Inflammatory macrophage treated with lipopolysaccharide for 1 hour (primary cell): ENCODE measurements at places on chromosomes 16 and 17.

DNA sequence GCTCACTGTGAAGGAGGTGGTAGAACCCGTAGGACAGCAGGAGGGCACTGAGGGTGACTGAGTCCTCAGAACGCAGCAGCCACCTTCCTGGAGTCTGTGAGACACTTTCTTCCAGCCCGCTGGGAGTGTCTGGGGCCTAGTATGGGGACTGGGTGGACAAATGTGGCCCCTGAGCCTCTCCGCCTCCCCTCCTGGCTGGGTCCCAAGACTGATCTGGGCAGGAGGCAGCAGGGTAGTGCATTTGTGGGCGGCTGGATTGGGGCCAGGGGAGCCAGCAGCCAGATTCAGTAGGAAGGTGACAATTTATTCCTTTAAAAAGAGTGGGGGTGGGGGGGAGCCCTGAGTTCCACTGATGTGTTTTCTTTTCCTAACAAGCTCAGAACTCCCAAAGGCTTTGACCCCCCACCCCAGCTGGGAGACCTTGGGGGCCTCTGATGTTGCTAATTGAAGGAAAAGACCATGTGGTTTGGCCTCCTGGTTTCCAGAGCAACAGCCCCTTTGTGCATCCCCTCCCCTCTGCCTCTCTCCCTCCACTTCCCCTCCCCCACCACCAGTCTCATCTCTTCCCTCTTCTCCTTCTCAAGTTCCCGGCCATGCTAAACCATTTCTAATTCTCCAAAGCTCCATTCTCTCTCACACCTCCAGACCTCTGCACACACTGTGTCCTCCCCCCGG lies 4.4 kb downstream of the CLEC19A start:
- no peak for DNase-seq

DNA sequence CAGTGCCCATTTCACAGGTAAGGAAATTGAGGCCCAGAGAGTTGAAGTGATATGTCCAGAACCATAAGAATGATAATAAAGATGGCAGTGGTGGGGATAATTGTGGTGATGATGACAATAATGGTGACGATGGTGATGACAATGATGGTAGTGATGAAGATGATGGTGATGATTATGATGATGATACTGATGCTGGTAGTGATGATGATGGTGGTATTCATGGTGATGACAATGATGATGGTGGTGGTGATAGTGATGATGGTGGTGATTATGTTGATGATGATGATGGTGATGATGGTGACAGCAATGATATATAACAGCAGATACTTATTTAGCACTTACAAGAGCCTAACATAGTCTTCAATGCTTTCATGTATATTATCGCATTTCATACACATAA lies 18.1 kb upstream of the TMEM132E start:
- DNase-seq: no peak

DNA sequence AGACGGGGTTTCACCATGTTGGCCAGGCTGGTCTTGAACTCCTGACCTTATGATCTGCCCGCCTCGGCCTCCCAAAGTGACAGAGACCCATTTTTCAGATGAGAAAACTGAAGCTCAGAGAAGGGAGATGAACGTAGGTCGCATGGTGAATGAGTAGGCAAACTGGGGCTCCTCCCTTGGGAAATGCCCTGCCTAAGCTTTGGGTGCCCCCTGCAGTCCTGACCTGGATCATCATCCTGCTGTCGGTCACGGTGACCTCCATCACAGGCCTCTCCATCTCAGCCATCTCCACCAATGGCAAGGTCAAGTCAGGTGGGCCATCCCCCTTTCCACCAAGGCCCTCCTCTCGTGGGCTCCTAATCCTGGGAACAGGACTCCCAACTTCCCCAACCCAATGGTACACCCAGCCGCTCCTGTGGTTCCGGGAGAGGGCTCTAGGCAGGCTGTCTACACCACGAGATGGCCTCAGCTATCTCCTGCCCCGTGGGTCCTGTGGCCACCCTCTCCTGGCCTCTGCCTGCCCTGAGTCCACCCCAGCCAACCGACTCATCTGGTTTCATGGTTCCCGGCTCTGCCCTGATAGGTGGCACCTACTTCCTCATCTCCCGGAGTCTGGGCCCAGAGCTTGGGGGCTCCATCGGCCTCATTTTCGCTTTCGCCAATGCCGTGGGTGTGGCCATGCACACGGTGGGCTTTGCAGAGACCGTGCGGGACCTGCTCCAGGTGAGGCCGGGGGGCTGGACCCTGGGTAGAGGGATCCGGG lies 4.7 kb downstream of the SLC12A3 start:
- peak; percentile 59 for DNase-seq

- DNase-seq: no peak
These were observed 70.3 kb downstream of the PMP22 start for GRCh38 chr17:15194859-15195277.

GRCh38 chr16:1188432-1189189 lies 35.7 kb downstream of the CACNA1H start:
- no peak for DNase-seq

DNA sequence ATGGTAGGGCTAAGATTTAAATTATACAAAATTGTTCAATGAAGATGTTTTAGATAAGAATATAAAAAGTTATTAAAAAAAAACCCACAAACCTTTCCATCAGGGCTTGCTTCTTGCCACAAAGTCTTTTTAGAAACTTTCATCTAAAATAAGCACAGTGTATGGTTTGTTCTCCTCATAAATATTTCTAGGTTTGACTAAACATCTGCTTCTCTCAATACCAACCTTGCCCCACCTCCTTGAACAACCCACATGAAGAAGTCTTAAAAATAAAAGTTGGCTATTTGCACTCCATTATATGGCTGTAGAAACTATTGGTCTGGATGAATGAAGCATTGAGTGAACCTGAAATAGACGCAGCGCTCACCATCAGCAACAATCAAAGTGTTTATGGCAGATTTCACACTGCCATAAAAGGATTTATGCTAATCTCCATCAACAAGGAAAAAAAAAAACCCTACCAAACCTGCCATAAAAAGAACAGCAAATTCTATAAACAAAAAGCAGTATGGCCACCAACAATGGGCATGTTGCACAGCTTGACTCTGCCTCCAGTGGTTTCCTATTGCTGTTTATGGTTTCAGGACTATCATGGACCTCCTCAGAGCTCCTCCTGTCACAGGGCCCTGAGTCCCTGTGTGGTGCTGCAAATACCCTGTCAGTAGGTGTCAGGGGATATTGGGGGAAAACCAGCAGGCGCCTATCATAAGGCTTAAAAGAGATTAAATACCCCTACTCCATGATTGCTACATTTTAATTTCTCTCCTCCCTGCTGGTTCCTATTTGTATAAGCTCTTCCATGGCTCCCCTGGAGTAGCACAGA lies 37.6 kb downstream of the SNX11 start:
- no peak for DNase-seq

- peak; percentile 52 for DNase-seq
These were observed 7.6 kb downstream of the SCPEP1 start for GRCh38 chr17:56985371-56986162.

DNA sequence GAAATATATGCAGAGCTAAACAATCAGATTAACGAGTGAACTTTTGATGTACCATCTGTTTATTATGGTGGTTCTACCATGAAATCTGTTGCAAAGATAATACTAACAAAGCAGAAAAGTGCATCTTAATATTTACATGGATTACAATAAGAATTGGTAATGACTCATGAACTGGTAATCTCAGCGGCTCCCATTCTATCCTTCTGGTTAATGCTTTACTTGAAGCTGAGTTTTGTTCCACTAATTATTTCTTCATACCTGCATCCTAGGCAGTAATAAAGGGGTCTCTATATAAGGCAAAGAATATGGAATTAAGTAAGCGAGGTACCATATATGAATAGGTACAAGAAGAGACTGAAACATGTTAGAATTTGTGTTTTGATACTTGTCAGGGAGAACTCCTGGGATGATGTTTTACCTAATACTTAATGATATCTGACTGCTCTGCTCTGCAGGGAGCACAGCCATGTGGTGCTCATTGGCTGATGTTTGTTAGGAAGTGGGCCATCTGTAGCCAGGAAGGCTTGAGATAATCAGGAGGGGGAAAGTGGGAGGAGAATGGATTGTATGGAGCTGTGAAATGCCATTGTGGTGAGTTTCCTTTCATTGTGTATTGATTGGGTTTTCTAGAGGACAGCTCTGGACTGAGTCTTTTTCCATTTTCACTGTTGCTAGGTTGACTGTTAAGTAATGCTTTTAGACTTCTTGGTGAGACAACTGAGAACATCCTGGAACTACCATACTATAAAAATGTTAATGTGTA lies 52.6 kb downstream of the MAP2K6 start:
- DNase-seq: no peak

DNA sequence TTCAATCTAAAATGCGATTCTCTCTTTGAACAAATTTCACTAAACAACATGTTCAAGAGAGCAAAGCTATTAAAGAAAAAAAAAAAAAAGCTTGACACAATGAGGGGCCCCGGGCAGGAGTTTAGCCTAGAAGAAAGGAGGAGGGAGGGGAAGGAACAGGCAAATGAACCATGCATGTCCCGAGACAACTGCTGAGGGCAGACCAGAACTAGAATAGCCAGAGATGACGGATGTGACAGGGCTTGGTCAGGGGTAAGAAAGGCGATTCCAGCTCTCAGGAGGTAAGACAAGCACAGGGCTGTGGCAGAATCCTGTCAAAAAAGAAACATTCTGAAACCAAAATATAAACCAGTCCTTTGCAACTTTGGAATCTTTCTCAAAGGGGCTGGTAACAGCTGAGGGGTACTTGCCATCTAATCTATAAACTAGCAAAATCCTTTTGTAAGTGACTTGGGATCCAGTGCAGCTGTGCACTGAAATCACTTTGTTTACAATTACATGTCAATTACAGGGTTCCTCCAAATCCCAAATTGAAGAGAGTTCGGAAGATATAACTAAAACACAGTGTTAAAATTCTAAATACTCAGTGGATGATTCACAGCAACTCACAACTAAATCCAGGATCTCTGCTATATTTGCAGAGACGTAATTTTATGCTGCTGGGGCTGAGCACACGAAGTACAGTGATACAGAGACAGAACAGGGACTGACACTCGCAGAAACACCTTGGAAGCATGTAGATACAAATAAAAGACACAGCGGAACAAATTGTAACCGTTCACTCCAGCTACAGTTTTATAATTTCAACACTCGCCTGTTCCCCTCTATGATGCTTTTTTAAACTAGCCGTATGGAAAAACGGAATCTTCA lies 567.4 kb upstream of the ZFHX3 start:
- DNase-seq: no peak
